T-helper 2 cell (primary cell): ENCODE measurements at places on chromosomes 11 and 22.
A peak's percentile ranks its signal among the peaks of the same experiment; 100 is the strongest.

DNA sequence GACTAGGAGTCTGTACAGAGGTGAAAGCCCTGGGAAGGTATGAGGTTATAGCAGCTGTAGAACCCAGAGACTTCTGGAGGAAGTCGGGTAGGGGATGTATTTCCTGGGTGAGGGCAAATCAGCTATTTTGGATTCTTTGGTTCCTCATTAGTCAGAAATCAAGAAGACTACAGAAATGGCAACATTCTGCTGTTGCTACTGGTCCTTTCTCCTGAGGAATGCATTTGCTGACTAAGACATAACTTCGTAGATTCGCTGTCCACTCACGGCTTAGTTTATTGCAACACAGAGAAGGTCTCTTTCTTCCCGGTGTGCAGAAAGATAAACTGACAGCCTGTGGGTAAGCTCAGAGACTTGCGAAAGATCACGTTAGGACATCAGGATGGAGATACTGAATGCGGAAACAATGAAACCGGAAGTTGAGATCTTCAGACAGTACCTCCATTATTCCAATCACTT, 25.3 kb upstream of the SESN3 start:
- DNase-seq, result peak; percentile 36

- no peak for DNase-seq
Observed at GRCh38 chr11:128398517-128399250, 188.7 kb downstream of the ETS1 start.

DNA sequence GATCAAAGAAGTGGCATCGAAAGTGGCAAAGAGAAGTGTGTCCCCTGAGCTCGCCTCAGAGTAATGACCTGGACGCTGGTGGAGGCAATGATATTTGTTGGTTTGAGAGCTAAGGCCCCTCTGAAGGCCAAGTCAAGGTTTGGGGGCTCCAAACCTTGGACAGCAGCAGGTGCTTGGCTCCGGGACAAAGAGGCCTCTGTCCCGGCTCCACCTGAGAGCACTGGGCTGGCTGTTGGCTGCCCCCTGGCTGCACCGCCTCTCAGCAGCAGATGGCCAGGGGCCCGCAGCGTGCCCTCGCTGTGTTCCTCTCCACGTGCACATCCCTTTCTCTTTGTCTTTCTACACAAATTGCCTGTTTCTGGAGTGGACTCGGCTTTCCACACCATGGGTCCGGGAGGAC, 301.3 kb downstream of the NTM start:
- no peak for DNase-seq

- no peak for DNase-seq
Observed at GRCh38 chr22:47307822-47308221, 545.4 kb downstream of the TBC1D22A start.

GRCh38 chr11:108663154-108663877, 1.6 kb upstream of the DDX10 start:
- DNase-seq, result no peak

DNA sequence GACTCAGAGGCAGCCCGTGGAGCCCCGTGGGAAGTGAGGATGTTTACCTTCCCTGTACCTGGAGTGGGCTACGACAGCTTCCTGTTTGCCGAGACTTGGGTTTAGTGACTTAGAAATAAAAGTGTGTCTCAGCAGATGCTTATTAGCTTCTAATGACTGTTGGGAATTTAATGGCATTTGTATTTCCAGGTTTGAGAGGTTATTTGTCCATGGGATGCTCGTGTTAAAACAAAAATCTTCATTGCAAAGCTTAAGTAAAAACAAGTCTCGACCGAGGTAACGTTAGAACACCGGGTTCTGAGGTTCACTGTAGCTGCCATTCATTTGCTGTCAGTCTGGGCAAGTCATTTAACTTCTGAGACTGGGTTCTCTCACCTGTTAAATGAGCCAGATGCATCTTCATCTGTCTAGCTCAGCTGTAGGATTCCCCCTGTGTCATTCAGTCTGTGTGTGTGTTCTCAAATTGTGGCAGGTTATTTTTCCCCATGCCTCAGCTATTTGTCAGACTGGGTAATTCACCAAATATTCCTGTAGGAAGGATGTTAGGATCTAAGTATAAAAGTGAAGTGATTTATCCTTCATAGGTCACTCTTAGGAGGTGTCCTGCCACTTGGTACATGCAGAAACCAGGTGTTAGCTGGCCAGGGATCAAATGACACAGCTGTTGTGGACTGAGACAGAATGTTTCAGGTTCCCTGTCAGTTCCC, 791 bp downstream of the EI24 start:
- no peak for DNase-seq

DNA sequence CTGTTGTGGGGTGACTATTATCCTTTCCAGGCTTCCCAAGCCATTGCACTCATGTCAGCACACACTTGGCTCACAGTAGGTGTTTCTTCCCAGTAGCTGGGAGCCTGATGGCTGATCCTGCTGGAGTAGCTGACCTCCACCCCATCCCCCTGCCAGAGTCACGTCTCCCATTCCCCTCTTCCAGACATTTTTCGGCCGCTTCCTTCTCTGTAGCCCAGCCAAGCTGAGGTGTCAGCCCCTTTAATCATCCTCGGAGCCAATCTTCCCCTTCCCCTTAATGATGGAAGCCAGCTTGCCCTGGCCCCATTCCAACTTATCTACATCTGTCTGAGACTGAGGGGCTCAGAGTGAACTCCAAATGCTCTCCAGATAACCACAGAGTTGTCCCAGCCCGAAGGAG, 550.7 kb downstream of the MN1 start:
- no peak for DNase-seq

DNA sequence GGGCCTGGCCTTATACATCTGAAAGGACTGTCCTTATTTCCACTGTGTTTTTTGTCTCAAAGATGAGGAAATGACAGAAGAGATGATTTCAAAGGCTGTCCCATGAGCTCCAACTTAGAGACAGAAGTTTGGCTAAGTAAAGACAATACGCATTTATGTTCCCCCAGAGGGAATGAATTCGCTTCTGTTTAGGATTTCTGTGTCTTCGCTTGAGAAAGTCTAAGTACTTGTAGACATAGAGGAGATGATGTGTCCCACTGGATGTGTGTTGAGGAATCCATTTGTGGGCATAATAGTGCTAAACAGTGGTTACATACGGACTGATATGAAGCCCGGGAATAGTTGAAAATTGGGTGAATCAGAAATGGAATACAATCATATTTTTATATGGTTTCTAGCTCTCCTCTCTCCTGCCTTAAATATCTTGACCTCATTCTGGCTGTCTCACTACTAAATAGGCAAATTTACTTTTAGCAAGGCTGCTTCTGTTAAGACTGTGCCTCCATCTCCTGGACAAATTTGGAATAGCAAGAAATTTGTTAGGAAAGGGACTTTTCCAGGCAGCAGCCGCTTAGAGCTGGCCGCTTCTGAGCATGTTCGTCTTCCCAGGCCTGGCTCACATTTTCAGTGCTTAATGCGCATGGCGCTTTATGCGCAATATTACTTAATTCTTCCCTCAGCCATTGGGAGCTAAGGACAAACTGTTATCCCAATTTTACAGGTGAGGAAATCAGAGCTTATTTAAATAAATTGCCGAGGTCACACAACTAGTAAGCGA, 1.9 kb upstream of the PEX26 start:
- DNase-seq, result no peak

GRCh38 chr22:24424001-24424900, 3.1 kb upstream of the ADORA2A start:
- no peak for DNase-seq

- no peak for DNase-seq
Observed at GRCh38 chr11:64285885-64286800, 495 bp downstream of the GPR137 start.

- no peak for DNase-seq
Observed at GRCh38 chr11:108606495-108607160, 13.1 kb upstream of the EXPH5 start.

- no peak for DNase-seq
Observed at GRCh38 chr11:68149417-68149816, 28.2 kb upstream of the CHKA start.

- DNase-seq, result peak; percentile 61
Observed at GRCh38 chr22:50531546-50531961, 1.7 kb upstream of the TYMP start.

GRCh38 chr11:120589376-120589775, 77.8 kb downstream of the GRIK4 start:
- no peak for DNase-seq

- DNase-seq, result no peak
Observed at GRCh38 chr11:46551261-46551660, 42.6 kb downstream of the AMBRA1 start.

- DNase-seq, result no peak
Observed at GRCh38 chr11:44542372-44542771, 23.1 kb upstream of the CD82 start.

GRCh38 chr22:19631899-19632667, 82.2 kb upstream of the SEPTIN5 start:
- no peak for DNase-seq

GRCh38 chr22:27885977-27886842, 32.8 kb downstream of the PITPNB start:
- DNase-seq, result peak; percentile 17

- DNase-seq, result no peak
Observed at GRCh38 chr11:117625237-117625636, 171.8 kb downstream of the DSCAML1 start.

DNA sequence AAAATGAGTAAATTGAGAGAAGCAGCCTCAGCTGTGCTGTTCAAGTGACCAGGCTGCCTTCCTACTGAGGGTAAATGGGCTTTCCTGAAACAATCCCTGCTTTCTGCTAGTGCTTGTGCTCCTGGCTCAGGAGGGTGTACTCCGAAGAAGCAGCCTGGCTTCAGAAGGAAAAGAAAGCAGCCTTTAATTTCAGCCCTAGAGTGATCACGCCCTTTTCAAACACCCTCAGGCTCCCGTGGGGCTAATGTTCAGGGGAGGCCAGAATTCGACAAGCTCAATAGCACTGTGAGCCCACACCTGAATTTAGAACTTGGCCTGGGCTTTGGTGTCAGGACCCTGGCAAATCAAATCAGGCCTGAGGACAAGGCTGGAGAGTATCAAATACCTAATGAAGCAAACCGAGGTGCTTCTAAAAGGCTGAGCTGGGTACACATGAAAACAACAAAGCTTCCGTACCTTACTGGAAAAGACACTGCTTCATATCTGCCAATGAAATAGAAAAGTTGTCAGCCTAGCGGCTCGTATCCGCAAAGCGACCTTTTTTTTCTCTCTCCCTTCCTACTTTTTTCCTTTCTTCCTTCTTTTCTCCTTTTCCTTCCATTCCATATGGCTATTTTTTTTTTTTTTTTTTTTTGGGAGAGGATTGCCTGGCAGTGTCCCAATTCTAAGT, 387.8 kb downstream of the SOX6 start:
- no peak for DNase-seq

DNA sequence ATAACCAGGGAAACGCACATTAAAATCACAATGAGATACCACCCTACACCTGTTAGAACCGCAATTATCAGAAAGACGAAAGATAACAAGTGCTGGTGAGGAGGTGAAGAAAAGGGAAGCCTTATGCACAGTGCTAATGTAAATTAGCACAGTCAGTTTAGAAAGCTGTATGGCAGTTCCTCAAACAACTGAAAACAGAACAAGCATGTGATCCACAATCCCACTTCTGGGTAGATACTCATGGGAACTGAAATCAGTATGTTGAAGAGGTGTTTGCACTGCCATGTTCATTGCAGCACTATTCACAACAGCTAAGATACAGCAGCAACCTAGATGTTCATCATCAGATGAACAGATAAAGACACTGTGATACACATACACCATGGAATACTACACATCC, 75.0 kb upstream of the CCND1 start:
- no peak for DNase-seq

GRCh38 chr22:49152939-49153770, 674.5 kb downstream of the BRD1 start:
- DNase-seq, result no peak

- no peak for DNase-seq
Observed at GRCh38 chr11:78652843-78653239, 78.2 kb upstream of the NARS2 start.

GRCh38 chr11:47258317-47258902, 614 bp downstream of the NR1H3 start:
- no peak for DNase-seq

- DNase-seq, result no peak
Observed at GRCh38 chr11:77086521-77087472, 15.8 kb upstream of the OMP start.

- DNase-seq, result no peak
Observed at GRCh38 chr22:22376352-22376706, 131.7 kb downstream of the VPREB1 start.

- no peak for DNase-seq
Observed at GRCh38 chr11:134060316-134060715, 8.6 kb upstream of the JAM3 start.

GRCh38 chr11:93476796-93477195, 66.4 kb downstream of the SMCO4 start:
- DNase-seq, result no peak
